Right forelimb (tissue), 1 donor: ENCODE measurements at places on chromosomes 1 and 21.

- no peak for DNase-seq
Measured at GRCh38 chr1:25487628-25488027, 55.8 kb upstream of the LDLRAP1 start.

DNA sequence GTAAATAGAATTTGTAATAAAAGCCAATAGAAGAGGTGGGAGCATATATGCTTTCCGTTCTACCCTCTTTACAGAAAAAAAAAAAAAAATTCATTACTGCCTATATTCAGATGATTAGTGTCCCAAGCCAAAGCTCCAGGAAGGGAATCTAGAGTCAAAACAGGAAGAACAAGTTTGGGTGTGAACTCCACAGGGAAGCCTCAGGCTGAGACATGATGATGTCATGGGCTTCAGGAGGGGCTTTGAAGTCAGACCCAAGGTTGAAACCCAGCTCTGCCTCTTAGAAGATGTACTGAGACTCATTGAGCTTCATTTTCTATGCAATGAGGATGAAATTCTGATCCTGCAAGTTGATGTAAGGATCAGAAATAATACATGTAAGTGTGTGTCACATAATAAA lies 250.0 kb upstream of the ADGRL2 start:
- no peak for DNase-seq

DNA sequence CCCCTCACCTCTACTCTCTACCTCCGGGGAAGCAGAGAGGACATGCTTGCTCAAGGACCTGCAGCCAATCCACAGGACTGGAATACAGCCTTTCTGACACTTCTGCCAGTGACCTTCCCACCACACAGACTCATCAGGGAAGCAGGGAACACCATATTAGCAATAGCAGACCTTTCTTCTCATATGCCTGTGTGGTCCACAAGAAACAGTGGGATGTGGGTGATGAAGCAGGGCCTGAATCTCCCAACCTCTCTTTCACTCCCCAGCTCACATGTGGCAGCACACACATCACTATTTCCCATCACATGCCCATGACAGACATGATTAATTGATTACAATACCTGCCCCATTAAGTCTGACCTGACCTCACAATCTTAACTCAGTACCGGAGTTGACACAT lies 695.1 kb downstream of the MATN1 start:
- no peak for DNase-seq

DNA sequence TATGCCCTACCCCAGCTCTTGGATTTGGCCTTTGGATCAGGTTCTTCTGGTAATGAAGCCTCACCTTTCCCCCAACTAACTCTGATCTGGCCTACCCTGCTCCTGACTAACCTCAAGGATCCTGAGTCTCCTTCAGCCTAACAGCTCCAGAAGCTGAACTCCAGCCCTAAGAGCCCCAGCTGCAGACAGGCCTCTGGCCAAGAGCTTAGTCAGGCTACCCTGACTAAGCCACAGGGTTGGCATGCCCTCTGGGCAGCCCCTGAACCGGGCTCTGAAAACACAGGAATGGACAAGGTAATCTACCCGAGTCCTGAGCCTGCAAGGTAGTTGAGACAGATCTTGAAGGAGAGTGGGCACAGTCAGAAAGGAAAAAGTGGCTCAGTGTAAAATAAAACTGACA lies 29.4 kb downstream of the COA7 start:
- DNase-seq = no peak

DNA sequence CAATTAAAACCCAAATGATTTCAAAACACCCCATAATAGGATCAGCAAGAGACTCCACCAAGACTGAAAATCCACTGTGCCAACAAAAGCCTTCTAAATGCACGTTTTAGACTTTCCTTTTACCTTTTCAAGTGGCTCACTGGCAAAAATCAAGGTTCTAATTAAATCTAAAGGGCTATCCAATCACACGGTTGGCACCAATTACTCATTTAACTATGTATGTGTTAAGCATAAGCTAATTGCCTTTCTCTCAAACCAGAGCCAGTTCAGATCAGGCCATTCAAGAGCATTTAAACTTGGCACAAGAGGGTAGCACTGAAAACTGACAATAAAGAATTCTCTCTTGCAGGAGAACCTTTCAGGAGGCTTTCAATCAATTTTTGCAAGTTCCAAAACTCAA lies 139.5 kb downstream of the RGS7 start:
- DNase-seq = no peak

DNA sequence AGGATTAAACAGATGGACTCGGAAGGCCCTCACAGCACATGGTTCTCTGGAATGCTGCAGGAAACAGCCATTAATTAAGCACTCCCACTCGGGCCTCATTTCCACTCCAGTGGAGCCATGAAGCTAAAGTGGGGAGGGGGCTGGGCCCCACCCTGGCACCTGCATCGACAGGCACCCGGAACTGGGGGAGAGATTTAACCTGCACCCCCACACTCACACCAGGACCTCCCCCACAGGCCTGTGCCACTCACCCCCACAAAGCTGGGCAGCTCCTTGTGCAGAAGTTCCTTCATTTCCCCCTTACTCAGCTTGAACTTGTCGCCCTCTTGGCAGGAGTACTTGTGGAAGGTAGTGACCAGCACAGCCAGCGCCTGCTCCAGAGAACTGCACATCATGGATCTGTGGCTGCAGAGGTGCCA lies 2.2 kb downstream of the S100A2 start:
- no peak for DNase-seq

GRCh38 chr1:43610339-43610738 lies 39.6 kb upstream of the KDM4A start:
- no peak for DNase-seq

GRCh38 chr1:201565024-201565730 lies 26.2 kb downstream of the NAV1 start:
- DNase-seq = no peak

DNA sequence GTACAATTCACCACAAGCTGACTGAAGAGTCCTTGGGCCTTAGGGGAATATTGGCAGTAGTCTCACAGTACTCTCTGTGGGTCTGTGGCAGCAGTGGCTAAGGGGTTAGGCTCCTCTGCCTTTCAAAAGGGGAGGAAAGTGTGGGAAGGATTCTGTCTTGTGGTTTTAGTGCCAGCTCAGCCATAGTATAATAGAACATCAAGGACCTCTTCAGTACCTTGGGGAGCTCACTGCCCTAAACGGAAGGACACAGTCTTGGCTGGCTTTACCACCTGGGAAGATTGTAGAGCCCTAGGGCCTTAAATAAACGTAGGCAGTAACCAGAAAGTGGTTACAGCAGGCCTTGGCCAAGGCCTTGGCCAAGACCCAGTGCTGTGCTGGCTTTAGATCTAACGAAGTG lies 265.7 kb downstream of the COL11A1 start:
- no peak for DNase-seq

GRCh38 chr1:191888996-191889622 lies 269.2 kb upstream of the RGS18 start:
- no peak for DNase-seq

GRCh38 chr1:34928066-34928696 lies 1.3 kb downstream of the DLGAP3 start:
- DNase-seq = no peak
